CD8-positive, alpha-beta T cell (primary cell): ENCODE measurements at places on chromosomes 1 and 21. TPM values are rescaled to one million over a fixed set of nuclear protein-coding genes. Genes with fewer than 3 reads are reported as not detected.

The UBR4 gene
- total RNA-seq = 146 TPM

DNA sequence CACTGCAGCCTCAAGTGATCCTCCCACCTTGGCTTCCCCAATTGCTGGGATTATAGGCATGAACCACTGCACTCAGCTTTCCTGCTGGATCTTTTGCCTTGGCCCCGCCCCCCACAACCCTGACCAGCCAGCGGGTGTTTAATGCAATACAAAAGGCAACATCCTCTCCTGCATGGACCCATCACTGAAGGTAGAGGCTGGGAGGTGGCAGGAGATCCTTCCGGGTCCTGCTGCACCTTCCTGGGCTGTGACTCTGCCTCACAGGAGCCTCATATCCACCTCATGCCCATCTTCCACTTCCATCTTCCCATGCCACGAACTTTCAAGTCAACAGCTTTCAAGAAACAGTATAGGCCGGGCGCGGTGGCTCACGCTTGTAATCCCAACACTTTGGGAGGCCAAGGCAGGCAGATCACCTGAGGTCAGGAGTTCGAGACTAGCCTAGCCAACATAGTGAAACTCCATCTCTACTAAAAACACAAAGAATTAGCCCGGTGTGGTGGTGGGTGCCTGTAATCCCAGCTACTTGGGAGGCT, 11.7 kb upstream of the WNT9A start:
- DNase-seq = no peak

DNA sequence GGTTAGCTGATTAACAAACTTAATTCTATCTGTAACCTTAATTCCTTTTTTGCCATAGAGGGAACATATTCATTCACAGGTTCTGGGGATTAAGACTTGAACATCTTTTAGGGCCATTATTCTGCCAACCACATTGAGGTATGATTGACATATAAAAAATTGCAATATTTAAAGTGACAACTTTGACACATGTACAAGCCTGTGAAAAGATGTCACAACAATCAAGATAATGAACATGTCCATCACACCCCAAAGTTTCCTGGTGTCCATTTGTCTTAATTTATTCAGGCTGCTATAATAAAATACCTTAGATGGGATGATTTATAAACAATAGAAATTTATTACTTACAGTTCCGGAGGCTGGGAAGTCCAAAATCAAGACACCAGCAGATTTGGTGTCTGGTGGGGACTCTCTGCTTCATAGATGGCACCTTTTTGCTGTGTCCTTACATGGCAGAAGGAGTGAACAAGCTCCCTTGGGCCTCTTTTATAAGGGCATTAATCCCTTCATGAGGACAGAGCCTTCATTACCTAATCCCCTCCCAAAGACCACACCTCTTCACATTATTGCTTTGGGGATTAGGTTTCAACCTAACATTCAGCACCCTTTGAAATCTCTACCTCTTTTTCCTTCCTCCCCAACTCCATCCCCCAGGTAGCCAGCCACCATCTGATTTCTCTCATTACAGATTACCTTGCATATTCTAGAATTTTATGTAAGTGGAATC, 33.0 kb upstream of the TP53BP2 start:
- no peak for DNase-seq

- DNase-seq = no peak
Observed at GRCh38 chr1:21573971-21574465, 64.8 kb downstream of the ALPL start.

- no peak for DNase-seq
Observed at GRCh38 chr1:222786121-222786520, 28.7 kb upstream of the DISP1 start.

GRCh38 chr1:174902531-174903099, 97.1 kb upstream of the CACYBP start:
- no peak for DNase-seq

DNA sequence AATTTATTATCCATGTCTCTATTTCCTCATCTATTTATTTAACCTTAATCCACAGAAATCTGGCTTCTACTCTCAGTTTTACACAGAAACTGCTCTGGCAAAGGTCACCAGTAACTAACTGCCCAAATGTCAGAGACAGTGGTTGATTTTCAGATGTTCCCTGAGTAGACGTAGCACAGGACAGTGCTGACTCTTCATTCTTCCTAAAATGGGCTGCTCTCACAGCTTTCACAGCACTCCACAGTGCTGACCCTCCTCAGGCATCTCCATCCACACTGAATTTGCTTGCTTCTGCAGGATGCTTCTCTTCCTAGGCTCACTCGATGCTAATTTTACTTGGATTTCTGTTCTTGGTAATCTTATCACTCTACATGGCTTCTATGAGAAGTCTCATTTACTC, 508.2 kb upstream of the ZRANB2 start:
- DNase-seq = no peak

- DNase-seq = no peak
Observed at GRCh38 chr1:109659145-109659544, 3.2 kb downstream of the GSTM4 start.

The COL24A1 gene
- not detected for total RNA-seq

DNA sequence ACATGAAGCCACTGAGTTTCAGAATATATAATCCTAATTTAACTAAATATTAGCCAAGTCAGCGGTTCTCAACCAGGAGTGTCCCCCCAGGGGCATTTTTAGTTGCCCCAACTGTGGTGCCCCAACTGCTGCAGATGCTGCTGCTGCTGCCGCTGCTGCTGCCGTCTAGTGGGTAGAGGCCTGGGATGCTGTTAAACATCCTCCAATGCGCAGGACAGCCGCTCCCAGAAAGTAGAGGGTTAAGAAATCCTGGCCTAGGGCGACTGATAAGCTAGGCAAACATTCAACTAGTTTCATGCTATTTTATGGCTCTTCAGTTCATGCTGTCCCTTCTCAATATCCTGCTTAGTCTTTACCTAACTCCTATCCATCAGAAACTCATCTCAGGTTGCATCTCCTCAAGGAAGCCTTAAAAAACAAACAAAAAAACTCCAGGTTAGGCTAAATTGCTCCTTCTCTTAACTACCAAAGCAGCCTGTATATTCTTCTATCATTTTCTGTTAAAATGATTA, 9.9 kb upstream of the DCAF6 start:
- DNase-seq = no peak

The ABCA4 gene
- total RNA-seq = not detected

- no peak for DNase-seq
Observed at GRCh38 chr1:239886266-239886665, 205.4 kb upstream of the FMN2 start.

The LRRC38 gene
- total RNA-seq = not detected

DNA sequence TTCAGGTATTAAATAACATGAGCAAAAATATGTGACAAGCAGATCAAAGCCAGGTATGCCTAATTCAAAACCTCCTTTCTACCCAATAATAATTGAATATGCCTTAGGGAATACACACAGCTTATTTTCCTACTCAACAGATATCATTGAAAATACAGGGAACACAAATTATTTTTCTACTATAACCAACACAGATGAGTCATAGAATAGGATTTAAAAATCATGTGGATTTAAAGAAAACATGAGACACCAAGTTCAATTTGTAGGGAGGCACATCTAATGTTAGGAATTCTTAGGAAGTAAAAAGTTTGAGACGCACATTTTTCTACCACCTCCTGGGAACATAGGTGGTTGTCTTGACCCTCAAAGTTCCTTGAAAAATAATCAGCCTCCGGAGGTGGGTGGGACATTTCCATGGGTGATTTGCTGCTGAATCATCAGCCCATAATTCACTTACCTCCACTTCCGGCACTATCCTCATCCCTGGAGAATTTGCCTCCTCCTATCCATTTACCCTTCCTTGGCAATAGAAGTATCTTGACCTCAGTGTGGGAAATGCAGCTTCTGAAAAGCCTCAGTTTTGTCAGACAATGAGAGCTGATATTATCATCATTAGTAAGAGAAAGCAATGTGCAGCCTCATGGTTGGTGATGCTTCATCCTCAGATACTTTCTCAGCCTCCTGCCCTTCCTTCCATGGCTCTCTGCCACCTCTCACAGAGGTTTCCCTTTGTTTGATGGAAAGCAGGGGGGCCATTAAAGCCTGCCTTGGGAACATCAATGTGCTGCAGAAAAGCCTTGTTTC, 33.5 kb upstream of the RGS4 start:
- no peak for DNase-seq

GRCh38 chr1:79457562-79458224, 451.2 kb upstream of the ADGRL4 start:
- no peak for DNase-seq
